ENCODE measurements at places on chromosomes 11 and 22.

GRCh38 chr11:27735281-27735680, 35.0 kb upstream of the BDNF start:
- no peak for DNase-seq

DNA sequence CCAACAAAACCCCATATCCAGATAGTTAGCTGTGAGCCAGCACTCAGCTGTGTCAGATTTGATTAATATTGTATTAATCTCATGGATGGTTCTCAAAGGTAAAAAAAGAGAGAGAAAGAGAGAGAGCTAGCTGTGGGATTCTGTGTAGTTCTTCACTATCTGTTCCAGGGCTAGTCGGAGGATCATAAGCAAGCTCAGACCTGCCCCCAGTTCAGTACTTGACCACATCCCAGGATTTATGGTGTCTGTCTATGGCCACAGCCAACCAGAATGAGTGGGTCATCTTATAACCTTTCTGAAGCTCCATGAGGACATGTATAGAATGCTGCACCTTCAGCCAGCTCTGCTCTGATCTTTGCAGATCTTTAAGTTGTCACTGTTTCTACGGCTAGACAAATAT, 13.5 kb upstream of the B3GNT6 start:
- DNase-seq, result no peak

- DNase-seq, result no peak
These were observed 11.7 kb upstream of the ANKRD42 start for GRCh38 chr11:83181815-83182214.

DNA sequence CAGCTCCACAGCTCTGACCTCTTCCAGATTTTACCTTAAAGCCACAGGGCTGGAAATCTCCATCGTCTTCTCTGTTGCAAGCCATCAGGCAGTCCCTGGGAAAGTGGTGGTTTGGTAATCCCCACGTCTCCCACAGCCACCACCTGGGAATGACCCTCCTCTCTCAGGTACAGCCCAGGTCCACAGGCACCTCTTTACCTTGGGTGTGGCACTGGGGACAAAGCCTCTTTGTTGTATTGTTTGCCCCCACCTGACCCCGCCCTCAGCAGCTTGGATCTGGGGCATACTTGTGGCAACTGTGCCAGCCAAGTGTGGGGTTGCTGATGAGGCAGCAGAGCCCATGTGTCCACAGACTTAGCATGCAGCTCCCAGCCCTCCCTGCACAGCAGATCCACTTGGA, 77.6 kb downstream of the LRRC32 start:
- DNase-seq, result no peak

GRCh38 chr22:43878831-43879550, 12.8 kb downstream of the PNPLA5 start:
- DNase-seq, result no peak

DNA sequence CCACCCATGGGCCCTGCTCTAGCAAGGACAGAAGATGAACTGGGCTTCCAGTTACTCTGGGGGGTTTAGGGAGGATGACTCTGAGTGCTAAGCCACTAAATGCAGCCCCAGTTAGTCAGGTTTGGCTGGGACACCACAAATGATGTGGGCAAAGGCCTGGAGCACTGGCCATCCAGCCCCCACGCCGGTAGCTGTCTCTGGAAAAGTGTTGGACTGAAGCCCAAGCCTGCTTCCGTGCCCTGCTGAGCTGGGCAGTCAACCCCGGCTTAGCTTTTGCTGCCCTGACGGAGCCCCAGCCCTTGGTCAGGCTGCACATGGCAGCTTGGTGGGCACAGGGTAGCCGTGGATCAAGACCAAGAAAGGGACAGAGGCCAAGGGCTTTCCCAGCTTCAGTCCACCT, 5.7 kb upstream of the GSTP1 start:
- no peak for DNase-seq

DNA sequence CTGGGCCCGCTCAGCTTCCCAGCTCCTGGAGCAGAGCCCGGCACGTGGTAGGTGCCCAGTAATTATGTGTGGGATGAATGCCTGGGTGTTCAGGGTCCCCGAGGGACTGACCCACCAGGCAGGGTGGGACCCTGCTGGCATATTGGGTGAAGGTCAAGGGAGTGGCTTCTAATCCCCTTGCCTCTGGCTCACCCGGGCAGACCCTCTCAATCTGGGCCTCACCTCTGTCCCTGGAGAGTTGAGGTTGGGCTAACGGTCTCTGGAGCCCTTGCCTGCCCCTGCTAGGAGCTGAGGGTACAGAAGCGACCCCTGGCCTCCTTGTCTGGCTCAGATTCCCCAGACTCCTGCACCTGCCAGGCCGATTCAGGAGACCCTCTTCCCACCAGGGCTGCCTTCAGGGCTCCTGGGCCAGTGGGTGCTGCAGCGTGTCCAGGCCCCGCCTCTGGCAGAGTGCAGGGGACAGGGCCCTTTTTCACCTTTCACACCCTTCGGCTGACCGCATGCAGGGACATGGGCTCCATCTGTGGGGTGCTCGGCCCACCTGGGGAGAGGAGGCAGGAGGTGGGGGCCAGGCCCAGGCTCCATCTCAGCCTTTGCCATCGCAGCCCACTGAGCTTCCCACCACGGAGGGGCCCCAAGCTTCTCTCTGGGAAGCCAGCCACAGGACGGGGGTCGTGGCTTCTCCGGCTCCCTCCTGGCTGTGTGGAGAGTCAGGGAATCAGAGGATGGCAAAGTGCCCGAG, 3.8 kb upstream of the CTSD start:
- DNase-seq, result no peak

DNA sequence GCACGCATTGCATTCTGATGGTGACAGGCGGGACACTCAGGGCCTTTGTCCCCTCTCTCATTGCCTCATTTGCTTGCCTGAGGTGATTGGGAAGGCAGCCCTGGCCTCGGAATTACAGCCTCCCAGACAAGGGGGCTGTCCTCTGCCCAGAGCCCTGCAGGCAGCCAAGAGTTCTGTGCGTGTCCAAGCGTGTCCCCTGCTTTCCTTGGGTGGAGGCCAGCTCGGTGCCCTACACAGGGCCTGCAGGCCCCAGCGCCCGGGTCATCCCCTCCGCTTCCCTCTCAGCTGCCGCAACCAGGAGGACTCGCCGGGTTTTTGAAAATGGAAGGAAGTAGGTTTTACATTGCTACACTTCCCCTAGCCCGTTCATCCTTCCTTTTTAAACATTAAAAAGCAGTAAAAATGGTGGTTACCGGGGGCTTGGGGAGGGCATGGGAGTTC, 1.9 kb downstream of the GRAMD4 start:
- DNase-seq, result no peak

DNA sequence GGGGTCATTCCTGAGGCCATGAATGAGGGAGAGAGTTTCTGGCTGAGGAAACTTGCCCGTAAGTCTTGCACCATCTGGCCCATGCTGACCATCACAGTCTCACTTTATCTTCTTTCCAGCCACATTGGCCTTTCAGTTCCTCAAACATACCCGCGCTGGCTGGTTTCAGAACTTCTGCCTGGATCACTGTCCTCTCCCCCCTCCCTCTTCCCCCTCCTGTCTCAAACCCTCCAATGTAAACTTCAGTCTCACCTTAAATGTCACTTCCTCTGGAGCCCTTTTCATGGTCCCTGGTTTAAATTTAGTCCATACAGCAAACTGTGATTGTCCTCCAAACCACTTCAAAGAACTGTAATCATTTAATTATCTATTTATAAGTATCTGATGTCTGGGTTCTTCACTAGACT, 3.7 kb upstream of the TMEM109 start:
- no peak for DNase-seq

GRCh38 chr22:24446260-24446611, 18.8 kb downstream of the ADORA2A start:
- no peak for DNase-seq

DNA sequence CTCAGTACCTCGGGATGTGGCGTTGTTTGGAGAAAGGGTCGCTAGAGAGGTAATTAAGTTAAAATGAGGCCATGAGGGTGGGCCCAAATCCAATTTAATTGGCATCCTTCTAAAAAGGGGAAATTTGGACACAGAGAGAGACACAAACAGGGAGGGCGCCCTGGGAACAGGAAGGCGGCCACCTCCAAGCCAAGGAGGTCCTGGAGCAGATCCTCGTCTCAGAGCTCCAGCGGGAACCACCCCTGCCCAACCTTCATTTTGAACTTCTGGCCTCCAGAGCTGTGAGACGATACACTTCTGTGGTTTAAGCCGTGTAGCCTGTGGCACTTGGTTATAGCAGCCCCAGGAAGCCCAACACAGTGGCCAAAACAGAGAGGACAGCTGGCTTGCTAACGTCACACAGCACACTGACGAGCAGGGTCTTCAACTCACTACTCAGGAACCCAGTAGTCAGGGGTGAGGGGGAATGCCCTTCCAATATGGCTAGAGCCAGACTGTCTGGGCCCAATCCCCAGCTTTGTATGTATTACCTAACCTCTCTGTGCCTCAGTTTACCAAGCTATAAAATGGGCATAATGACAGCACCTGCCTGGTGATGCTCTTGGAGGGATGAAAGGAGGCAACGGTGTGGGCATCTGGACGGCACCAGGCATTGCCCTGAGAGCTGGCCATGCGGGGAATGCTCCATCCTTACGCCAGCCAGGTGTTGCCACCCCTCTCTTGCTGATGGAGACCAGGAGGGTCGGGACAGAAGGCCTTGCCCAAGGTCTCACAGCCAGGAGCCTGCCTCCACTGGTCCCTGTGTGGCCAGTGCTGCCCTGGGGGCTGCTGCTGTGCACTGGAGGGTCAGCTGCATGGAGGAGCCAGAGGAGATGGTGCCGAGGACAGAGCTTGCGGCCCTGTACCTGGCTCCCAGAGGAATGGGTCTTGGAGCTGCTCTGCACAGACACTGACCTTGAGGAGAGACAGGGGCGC, 53.3 kb upstream of the LINC01488 start:
- DNase-seq, result no peak

DNA sequence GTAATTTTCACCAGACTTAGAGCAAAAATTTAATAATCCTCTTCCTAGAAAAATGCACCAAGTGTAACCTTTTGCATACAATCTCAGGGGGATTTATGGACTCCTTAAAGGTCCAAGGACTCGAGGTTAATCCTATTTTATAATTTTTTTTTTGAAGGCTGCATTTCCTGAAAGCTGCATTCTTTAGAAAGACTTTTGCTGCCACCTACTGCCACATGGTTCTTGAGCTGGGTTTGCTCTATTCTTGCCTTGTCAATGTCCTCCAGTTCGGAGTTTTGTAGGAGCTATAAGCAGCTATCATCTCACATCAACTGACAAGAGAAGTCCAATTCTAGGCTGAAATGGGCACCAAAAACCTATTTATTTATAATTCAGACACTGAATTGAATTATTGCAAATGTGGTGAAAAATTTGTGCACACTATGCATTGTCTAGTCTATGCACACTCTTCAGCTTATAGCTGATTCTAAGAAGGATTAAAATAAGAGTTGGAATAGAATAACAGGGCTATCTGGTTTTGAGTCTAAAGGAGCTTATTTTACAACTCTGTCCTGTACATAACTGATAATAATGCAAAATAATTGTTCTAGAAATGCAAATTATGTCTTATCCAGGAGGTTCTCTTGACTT, 31.3 kb downstream of the TRAF6 start:
- DNase-seq, result no peak

DNA sequence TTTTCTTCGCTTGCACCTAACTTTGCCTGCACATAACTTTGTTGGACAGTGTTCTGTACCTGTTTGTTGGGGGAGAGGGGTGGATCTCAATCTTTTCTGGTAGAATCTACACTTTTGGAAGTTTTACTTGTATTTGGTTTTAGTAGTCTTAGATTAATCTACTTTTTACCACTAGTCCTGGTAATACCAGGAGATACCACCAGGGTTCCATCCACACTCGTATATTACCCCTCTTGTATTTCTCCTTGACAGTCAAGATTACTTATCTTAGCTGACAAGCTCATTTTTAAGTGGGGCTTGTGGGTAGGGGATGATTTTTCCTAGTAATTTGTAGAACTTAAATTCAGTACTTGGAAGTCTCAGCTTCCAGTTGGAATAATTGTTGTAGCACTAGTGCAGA, 37.3 kb upstream of the TECTA start:
- DNase-seq, result no peak

DNA sequence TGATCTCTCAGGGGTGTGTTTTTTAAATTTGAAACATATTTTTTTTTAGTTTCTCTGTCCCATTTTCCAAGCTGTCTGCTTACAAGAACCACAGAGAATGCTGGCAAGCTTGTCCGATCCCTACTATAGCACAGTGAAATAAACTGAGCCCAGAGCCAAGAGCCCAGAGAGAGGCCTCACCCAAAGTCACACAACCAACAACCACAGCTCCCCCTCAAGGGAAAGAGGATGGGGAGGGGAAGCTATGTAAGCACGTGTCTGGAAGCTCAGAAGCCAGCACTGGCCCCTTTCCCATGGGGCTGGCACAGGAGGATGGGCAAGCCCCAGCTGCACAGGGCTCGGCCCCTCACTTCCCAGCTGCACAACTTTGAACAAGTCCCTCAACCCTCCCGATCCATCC, 3.2 kb upstream of the SART1 start:
- no peak for DNase-seq

DNA sequence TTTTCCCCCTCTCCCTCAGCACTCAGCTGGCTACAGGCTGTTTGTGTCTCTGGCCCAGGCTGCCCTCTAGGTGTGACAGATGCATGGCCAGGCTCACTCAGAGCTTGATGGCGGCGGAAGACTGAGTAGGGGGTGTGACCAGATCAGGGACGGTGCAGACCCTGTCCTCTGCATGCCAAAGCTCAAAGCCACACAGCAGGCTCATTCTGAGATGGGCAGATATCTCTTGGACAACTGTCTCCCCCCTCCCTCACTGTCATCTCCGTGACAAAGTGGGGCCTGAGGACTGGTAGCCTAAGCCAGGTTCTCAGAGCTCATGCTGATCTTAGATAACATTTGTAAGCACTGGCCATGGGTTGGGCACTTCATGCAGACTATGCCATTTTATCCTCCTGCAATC, 231.3 kb downstream of the DSCAML1 start:
- no peak for DNase-seq

- DNase-seq, result no peak
These were observed 128.0 kb downstream of the RBFOX2 start for GRCh38 chr22:35900483-35901168.

DNA sequence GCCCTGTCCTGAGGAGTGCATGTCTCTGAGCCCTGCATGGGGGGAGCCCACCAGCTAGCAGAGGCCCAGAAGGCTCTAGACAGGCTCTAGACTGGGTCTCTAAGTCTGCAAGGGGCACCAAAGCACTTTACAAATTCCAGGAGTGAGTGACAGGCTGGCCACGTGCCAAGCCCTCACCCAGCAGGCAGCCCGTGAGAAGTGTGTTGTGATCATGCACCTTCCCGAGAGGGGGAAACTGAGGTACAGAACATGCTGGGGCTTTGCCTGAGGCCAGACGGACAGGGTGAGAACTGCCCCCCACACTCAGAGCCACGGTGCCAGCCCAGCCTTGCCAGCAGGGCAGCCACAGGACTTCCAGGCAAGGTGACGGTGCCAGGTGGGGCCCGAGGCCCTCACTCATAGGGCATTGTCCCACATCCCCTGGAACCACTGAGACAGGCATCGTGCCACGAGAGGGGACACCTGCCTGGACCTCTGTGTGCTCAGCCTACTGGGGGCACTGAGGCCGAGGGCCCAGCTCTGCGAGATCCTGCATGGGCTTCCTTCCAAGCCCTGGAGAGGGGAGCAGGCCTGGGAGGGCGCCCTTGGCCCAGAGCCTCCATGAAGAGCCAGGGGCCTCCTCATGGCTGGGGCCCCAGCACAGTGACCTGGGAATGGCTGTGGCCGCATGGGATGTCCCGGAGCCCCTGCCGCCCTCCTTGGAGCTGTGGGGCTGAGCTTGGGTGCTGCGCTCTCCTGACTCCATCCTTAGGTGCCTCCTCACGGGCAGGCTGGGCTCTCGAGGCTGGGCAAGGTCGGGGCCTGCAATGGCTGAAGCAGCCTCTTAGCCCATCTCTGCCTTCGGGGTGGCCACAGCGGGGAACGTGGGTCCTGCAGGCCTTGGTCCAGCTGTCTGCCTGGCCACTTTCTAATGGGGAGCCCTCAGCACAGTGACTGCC, 121.5 kb downstream of the KCNQ1OT1 start:
- no peak for DNase-seq

GRCh38 chr11:91239359-91239758, 985.3 kb upstream of the FAT3 start:
- no peak for DNase-seq

All from activated CD8-positive, alpha-beta memory T cell treated with anti-CD3 and anti-CD28 coated beads for 24 hours (primary cell).